T47D (cell line): ENCODE measurements at places on chromosomes 13 and 19.

DNA sequence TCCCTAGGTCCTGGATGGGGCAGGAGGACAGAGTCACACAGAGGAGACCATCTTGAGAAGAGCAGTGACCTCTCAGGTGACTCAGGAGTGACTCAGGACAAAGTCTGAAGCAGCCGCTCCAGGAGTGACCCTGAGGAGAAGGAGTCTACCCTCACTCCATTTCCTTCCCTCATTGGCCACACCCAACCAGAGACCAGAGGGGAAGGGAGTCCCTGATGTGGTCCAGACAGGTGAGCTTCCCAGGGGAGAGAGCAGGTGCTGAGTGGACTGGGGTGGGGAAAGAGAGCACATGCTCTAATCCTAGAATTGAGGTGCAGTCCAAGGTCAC is 75.5 kb upstream of the MEDAG start:
- DNase-seq = no peak

DNA sequence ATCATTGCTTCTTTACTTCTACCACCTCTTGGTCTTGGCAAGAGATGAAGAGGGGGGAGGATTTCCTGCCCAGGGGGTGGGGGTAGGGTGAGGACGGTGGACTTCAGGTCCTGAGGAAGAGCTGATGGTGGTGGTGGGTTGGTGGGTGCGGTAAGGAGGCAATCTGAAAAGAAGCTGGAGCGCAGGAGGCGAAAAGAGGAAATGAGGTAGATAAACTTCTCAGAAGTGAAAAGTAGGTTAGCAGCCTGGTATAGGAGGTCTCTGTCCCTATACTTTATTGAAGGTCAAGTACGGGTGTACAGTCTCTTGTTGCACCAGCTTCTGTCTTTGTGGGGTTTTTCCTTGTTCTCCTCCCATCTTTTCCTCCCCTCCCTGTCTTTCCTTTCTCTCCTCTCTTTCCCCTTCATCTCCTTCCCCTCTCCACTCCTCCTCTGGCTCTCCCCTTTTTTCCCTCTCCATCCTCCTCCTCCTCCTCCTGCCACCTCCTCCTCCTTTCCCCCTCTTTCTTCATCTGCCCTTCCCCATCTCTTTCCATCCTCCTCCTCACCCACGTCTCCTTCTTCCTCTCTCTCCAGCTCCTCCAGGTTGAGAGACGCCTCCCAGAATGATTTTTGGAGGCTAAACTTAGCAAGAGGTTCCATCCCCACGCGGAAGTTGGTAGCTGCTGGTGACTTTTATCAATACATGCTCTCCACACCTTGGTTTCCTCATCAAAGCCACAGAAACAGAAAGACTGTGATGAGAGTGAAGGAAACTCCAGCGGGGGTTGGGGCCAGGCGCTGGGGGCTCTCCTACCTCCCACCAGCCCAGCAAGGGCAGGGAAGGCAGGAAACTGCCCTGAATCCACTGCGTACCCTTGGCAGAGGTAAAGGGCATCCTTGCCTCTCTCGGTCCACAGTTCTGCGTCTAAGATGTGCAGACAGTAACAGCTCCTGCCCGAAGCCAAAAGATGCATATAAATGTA is 15.3 kb downstream of the TNFSF14 start:
- DNase-seq = no peak

- no peak for DNase-seq
Observed at GRCh38 chr13:48806522-48806921, 152.8 kb downstream of the CYSLTR2 start.

GRCh38 chr19:52601025-52601973 is 31.2 kb downstream of the ZNF701 start:
- peak; percentile 91 for DNase-seq

- DNase-seq = peak; percentile 89
Observed at GRCh38 chr19:51044327-51044726, 9.5 kb upstream of the KLK12 start.

- DNase-seq = no peak
Observed at GRCh38 chr13:29532116-29532515, 63.4 kb downstream of the SLC7A1 start.

- DNase-seq = no peak
Observed at GRCh38 chr19:5290336-5291262, 50.0 kb downstream of the PTPRS start.

- DNase-seq = no peak
Observed at GRCh38 chr19:8251025-8251472, 41.9 kb downstream of the CERS4 start.

DNA sequence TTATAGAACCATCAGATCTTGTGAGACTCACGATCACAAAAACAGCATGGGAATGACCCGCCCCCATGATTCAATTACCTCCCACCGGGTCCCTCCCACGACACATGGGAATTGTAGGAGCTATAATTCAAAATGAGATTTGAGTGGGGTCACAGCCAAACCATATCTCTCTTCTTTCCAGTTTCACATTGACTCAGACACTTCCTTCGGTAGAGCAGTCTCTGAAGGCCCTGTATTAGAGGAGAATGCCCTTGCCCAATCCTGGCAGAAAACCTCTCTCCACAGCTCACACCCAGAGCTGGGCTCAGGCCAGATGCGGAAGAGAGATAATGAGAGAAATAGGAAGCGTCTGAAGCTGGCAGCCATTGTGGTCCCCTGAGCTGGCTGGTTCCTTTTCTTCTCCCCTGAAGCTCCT is 72.4 kb upstream of the CLDN10 start:
- DNase-seq = no peak

DNA sequence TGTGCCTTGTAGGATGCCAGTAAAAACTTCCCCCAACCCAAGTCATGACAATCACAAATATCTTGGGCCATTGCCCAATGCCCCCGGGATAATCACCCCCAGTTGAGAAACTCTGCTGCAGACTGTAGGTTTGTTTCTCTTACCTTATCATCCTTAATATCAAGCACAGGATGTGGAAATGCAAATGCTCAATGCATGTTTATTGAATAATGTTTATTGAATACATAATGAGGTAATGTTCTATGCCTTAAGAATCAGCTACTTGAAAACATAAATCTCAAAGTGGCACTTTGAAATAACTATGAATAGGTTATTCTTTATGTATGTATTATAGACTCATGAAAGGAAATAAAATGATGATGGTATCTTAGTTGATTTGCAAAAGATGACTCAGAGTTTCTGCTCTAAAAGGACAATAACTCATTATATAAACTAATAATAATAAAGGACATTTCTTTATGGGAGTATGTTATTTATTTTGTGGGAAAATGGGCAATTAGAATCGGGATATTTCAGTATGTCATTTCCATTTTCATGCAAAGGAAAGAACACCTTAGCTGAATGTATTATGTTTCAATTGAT is 414.2 kb downstream of the EFNB2 start:
- DNase-seq = no peak

DNA sequence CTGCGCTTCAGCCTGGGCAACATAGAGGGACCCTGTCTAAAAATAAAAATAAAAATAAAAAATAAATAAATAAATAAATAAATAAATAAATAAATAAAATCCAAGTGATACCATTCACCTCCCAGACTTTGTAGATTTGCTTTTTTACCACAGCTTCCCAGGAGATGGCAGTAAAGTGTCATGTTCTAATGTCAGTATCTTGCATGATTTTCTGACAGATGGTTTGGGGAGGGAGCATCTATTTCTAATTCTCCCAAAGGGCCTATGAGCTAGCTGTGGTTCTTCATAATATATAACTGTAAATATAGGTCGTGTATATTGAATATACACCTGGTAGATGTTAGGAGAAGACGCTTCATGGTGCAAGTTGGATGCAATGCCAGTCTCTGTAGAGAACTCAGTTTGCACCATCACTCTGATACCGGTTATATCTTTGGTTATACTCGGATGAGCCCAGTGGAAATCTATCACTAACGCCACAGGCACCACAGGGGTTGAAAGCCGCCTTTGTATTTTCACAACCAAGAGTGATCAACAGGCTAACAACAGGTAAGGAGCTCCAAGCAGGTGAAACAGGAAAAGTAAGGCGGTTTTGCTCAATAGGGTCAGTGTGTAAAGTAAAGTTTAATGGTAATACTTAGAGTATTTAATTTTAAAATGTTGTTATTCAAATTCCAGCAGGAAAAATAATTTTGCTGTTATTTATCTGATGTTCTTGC is 13.9 kb downstream of the APLP1 start:
- peak; percentile 34 for DNase-seq
